Gastrocnemius medialis (tissue), 4 donors: ENCODE measurements at places on chromosomes 16 and 17.

DNA sequence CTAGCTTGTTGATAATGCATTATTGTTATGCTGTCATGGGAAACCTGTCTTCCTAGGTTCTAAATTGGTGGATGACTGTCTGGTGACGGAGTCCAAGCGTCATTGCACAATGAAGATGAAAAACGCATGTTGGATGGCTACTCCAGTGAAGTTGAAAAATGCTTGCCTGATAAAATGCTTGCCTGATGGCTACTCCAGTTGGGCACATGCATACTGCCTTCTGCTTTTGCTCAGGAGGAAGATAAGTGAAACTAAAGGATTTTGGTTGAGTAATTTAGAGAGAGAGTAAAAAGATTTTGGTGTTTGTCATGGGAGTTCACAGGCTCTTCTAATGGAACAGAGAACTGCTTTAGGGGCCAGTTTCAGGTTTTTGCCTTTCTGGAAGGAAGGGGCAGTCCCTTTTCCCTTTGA, 118.6 kb downstream of the PRKCA start:
- no peak for DNase-seq

GRCh38 chr16:67910158-67910557, 17.1 kb downstream of the PSKH1 start:
- DNase-seq = no peak

DNA sequence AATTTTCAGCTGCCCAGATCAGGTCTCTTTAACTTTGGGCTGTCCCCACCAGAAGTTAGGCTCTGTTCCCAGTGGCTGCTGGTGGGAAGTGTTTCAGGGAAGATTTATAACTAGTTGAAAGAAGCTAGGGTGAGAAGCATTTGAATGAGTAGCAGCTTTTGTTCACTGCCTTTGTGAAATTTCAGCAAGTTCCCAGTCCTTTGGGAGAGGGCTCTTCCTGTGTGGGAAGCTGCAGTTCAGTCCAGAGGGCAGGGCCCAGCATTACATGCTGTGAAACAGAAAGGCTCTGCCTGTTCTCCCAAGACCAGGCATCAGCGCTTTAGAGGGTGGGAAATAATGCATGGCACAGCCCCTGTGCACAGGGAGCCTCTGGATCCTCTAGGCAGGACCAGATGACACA, 17.8 kb downstream of the PROCA1 start:
- no peak for DNase-seq

GRCh38 chr16:58128711-58129096, 477 bp downstream of the CFAP20 start:
- DNase-seq = no peak

- DNase-seq = no peak
Observed at GRCh38 chr16:85136213-85136701, 24.0 kb upstream of the CIBAR2 start.

- DNase-seq = no peak
Observed at GRCh38 chr16:65069065-65069464, 52.8 kb downstream of the CDH11 start.

- no peak for DNase-seq
Observed at GRCh38 chr16:56779906-56780305, 50.0 kb downstream of the NUP93 start.

DNA sequence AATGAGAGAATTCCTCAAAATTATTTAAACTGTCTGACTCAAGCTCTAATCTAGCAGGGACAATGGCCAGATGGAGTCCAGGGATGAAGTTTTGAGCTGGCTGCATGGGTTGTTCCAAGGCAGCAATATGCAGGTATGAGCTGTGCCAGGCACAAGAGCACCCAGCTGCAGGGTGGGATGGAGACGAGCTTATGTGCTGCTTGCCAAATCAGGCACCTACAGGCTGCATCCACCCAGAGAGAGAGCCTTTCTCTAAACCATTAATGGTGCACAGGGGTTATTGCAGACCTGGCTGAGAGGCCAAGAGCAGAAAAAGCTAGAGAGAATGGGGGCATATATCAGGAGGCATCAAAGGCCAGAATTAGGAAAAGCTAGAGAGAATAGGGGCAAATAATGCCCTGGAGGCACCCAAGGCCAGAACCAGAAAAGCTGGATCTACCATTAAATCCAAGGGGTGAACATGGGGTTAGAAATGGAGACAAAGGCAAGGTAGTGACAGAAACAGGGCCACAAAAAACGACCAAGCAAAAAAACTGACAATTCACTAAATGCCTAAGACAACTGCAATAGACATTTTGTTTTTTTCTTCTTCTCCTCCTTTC, 11.0 kb downstream of the KRT33A start:
- no peak for DNase-seq

GRCh38 chr17:39679521-39680192, 8.2 kb downstream of the PGAP3 start:
- no peak for DNase-seq

- no peak for DNase-seq
Observed at GRCh38 chr17:77426676-77427386, 286.1 kb downstream of the SEC14L1 start.

DNA sequence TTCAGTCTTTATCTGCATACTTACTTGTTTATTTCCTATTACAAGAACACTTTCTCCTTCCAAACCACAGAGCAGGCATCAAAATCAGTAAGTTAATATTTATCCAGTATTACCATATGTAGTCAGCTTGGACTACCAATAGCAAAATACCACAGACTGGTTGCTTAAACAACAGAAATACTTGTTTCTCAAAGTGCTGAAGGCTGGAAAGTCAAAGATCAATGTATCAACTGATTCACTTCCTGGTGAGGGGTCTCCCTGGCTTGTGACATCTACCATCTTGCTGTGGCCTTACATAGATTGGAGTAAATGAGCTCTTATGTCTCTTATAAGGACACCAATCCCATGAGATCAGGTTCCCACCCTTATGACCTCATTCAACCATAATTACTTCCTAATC, 2.6 kb downstream of the STXBP4 start:
- no peak for DNase-seq
